ENCODE measurements at places on chromosomes 6 and 20.

DNA sequence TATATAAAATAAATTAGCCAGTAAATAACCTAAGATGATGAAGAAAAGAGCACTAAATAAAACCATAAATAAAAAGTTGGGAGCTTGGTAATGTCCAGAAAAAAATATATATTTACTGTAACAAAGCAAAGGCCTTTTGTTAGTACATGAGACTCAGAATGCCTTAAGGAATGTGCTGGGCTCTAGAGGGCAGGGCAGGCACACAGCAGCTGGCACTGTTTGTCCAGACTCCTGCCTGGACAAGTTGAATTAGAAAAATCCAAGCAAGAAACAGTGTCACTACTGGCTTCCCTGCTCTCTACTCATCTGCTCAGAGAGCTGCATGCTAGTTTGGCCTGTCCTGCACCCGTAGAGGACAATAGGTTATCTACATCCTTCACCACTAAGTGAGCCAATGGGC, 8.8 kb downstream of the DEFB129 start:
- no peak for DNase-seq

GRCh38 chr6:25217302-25217701, 61.9 kb upstream of the CARMIL1 start:
- DNase-seq = no peak

GRCh38 chr20:44967207-44967807, 995 bp downstream of the STK4 start:
- no peak for DNase-seq

DNA sequence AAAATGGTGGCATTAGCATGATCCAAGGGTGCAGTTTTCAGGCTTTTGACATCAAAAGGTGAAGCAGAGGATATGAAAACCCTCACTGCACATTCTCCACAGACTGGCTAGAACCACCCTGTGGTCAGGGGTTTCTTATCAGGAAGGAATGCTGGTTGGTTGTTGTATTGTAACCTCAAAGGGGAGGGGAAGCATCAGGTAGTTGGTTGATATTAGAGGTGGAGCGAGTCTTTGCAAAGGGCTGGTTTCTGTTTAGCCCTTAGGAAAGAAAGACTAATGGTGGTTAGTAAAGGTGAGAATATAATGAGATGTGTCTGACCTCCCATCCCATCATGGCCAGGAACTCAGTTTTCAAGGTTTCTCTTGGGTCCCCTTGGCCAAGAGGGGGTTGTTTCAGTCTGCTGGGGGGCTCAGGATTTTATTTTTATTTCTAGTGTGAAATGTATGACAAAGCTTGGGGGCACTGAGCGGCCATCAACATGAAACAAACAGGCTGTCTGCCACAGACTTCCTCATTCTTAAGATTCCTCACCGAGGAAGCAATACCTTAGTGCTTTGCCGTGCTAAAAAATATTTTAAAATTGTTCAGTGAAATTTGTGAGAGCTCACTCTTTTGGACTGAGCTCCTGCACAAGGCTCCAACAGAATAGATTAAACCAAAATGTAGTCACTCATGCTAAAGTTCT, 47.5 kb upstream of the PROKR2 start:
- DNase-seq = no peak

DNA sequence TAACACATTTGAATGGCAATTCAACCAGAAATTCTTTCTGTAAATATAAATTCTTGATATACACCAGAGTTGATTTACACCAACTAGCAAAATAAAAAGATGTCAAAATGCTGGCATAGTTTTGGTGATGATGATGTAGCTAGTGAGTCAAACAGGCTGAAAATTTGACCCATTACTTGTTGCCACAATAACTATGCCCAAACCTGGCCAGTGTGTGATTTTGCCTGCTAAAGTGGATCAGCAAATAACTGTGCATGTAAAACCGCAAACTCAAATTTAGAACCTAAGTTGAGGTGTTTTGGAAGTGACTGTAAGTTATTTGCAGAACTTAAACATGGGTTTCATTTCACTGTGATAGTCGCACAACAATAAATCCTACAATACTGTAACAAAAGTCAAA, 125.9 kb downstream of the KIF6 start:
- DNase-seq = no peak

GRCh38 chr6:79668381-79668780, 37.3 kb downstream of the SH3BGRL2 start:
- DNase-seq = no peak

DNA sequence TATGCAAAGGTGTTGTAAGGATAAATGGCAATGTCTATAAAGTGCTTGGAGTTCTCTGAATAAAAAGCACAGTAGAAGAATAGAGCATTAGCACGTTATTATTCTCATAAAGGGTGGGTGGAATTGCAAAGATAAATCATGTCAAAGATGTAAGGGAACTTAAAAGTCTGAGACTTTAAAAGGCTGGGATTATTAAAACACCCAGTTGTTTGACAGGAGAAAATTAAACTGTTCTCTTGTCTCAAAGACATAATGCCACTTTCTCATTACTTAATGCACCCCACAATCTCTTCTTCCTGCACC, 70.4 kb upstream of the PDE10A start:
- DNase-seq = no peak

GRCh38 chr20:63347081-63347741, 13.9 kb downstream of the CHRNA4 start:
- DNase-seq = no peak

GRCh38 chr6:50829049-50829448, 10.4 kb downstream of the TFAP2B start:
- DNase-seq = no peak

DNA sequence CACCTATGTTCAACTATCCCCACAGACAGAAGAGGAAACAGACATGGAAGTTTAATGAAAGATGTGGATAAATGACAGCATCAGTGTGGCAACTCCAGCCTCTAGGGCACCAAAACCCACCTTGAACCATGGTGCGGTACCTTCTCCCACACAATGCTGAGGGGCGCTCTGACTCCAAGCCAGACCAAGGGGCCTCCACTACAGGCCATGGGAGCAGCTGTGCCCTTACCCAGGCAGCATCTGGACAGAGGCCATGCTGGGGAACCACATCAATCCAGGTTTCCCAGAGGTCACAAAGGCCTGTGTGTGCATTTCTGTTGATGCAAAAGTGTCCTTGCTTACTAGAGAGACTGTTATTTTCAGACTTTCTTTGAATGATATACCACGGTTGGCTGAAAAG, 4.1 kb downstream of the PRR18 start:
- no peak for DNase-seq

GRCh38 chr6:13711733-13712598, at the start of gene RANBP9:
RANBP9 (minus strand) TSS chr6:13711835; CDS start chr6:13711505, 330 bp downstream.
- DNase-seq = peak; percentile 88

GRCh38 chr6:62904687-62905086, 306.6 kb upstream of the FKBP1C start:
- DNase-seq = no peak

DNA sequence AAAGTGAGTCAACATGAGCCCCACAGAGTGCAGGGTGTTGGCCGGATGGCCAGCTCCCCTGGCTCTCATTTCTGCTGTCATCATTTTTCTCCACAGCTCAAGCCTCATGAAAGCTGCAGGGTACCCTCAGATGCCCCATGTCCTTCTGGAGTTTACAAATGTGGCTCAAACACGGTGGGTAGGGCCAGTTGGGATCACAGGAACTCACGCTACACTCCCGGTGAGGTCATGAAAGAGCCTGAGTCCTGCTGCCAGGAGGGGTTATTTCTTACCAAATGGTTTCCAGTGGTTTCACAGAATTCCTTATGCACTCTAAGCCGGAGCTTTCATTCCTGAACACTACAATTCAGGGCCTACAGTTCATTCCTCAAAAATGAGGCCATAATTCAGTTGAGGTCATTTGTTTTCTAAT, 78.7 kb downstream of the TMEM170B start:
- DNase-seq = no peak

GRCh38 chr6:158772851-158773371, 46.3 kb downstream of the EZR start:
- no peak for DNase-seq

GRCh38 chr6:50361641-50362331, 312.1 kb upstream of the DEFB112 start:
- no peak for DNase-seq

GRCh38 chr6:158150701-158151100, 17.4 kb downstream of the SERAC1 start:
- DNase-seq = no peak
